Endothelial cell of umbilical vein (primary cell): ENCODE measurements at places on chromosomes 13 and 19. TPM values are rescaled to one million over a fixed set of nuclear protein-coding genes. Genes with fewer than 3 reads are reported as not detected.

GRCh38 chr13:40974460-40975407 is 44.4 kb downstream of the ELF1 start:
- DNase-seq, result peak; percentile 51

CC2D1A gene
- 13.6 and 14.9 TPM in 2 replicates for polyA plus RNA-seq

GRCh38 chr13:102977471-102977870 is 88.7 kb downstream of the SLC10A2 start:
- no peak for DNase-seq

ZNF563 gene
- polyA plus RNA-seq, result 0.16 and 0.35 TPM in 2 replicates

DNA sequence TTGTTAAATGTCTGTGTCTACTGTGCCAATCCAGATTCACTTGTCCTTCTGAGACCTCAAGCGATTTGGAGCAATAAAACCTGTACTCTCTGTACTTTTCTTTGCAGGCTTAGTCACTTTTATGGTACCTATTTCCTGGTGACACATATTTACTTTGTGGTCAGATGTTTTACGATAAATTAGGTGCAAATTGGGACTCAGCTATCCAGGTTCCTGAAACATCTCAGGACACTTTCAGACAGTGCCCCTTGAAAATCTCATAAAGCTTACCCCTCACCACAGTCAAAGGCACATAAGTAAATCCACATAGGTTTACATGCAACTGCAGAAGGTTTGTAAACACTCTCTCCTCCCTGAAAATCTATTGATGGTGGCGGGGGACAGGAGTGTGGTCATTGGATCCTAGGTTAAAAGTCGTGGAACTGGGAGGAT is 438.8 kb downstream of the EFNB2 start:
- DNase-seq, result peak; percentile 24

ZNF442 gene
- polyA plus RNA-seq, result 0.11 and 0.21 TPM in 2 replicates

GRCh38 chr19:7852851-7853769 is 21.1 kb downstream of the PRR36 start:
- peak; percentile 49 for DNase-seq

DNA sequence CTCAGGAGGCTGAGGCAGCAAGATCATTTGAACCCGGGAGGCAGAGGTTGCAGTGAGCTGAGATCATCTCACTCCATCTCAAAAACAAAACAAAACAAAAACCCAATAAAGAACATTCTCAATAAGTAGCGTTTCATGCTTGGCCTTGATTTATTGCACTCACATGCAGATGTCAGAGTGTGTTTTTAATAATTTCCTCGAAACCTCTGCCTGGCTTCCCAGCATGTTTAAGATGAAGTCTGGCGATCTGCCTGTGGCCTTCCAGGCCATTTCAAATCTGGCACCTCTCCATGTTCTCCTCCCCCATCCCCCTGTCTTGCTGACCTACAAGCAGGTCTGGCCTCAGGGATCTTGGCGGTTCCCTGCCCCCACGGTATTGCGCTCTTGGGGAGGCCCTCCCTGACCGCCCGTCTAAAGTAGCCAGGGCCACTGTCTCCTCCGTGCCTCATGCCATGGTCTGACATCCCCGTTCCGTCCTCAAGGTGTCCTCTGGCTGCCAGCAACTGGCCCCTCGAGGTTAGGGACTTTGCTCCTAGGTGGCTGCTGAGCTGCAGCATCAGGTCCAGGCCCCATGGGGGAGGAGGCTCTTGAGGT is 1.6 kb downstream of the WDR88 start:
- peak; percentile 24 for DNase-seq

DNA sequence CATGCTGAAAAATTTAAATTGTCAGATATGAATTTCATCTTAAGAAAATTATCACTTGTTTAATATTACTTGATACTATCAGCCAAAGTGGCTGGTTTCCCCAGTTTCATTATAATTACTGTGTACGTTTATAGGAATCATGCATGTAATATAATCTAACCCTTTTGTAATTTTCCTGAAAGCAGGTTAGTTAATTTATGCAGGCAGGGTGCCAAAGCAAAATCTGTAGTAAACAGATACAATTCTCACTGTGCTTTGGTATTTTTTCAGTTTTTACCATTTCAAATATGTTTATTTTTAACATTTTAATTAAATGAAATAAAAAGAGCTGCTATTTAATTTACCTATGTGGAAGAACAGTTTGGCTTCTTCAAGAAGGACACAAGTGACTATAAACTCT is 1227.5 kb upstream of the MIR17HG start:
- DNase-seq, result no peak

GRCh38 chr19:56098731-56099568 is 22.1 kb downstream of the ZNF787 start:
- DNase-seq, result no peak

DNA sequence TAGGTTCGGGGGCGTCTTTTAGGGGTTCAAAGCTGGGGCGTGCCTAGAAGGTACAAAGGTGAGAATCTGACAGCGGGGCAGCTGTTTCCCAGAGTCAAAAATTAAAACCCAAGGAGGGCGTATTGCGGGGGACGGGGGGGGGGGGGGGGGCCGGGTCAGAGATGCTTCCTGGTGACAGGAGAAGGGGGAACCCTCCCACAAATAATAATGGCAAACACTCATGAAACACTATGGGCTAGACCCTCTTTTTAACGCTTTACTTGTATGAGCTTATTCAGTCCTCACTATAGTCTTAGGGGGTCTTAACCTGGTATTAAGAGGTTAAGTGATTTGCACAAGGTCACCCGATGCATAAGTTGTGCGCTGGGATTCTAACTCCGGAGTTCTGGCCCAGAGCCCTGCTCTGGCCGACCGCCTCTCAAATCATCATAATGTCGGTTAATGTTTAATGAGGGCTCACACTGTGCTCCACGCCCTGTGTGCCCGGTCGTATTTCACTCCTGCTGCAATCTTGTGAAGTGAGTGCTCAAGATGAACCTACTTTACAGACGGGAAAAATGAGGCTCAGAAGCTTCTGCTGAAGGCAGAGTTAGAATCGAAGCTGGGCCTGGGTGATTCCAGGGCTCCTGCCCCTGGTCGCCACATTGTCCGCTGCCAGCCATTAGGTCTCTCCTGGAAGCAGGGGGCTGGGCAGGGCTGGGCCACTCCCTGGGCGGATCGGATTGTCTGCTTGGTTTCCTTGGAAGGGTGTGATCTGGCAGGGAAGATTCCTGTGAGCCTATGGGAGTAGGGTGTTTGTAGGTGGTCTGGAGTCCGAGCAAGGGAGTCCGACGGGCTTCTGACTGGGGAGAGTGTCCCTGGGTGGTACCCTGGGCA is 964 bp downstream of the PAK4 start:
- DNase-seq, result peak; percentile 30

- DNase-seq, result peak; percentile 2
Measured at GRCh38 chr19:33273881-33274662, 28.3 kb downstream of the CEBPA start.

GRCh38 chr13:98942485-98942884 is 35.4 kb downstream of the DOCK9 start:
- DNase-seq, result no peak

ZNF665 gene
- polyA plus RNA-seq, result 1.3 and 2.7 TPM in 2 replicates

- no peak for DNase-seq
Measured at GRCh38 chr19:7559102-7559501, 23.6 kb downstream of the PNPLA6 start.

GRCh38 chr13:47409778-47410177 is 512.9 kb upstream of the HTR2A start:
- DNase-seq, result no peak

DNA sequence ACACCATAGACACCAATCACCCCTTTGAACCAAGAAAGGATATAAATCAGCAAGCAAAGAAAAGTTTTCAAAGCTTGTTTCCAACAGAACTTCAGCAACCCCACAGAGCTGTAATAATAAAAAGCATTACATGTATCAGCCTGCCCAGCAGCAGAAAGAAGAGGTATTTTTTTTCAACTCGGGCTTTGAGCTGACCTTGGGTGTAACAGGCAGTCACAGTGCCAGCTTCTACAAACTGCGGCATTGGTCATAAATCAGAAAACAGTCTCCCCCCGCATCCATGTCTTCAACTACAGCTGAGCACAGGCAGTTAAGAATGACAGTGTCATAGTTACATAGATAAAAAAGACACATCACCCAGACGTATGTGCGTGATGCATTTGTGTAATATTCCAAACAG is 671.0 kb upstream of the SLITRK1 start:
- no peak for DNase-seq

ZSWIM9 gene
- polyA plus RNA-seq, result 1.0 and 1.2 TPM in 2 replicates

DNA sequence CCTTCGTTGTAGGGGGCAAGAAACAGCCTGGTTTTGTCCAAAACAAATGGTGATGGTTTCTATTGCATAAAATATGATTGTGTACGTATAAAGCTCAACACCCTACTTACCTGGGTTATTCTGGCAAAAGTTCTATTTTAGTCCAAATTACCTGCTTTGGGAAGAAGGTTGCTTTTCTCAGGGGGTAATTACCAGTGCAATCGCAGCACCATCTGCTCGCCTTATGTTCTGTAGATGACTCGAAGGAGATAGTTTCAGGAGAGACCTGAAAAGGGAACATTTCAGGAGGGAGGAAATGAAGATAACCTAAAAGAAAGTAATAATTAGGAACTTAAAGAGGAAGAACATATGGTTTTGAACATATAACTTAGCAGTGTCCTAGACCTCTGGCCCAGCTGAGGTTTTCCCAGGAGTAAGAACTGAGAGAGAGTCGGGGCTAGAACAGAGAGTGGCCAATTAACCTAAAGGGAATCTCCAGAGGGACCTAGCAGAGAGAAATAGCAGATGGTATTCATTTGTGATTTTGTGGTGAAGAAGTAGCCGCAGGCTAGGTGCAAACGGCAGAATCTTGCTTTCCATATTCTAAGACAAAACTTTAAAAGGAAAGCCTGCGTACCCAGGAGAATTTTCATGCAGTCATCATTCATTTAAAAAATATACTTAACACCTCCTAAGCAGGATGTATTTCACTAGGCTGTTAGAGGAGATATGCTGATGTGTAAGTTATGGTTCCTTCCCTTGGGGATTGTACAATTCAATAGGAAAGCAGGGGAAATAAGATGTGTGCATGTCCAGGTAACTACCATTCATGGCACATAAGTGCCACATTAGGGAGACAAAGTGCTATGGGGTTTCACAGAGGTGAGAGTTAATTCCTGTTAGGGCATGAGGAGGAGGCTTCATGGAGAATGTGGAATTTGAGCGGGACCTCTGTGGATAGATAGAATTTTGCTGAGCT is 113.0 kb upstream of the SLC10A2 start:
- DNase-seq, result no peak

DNA sequence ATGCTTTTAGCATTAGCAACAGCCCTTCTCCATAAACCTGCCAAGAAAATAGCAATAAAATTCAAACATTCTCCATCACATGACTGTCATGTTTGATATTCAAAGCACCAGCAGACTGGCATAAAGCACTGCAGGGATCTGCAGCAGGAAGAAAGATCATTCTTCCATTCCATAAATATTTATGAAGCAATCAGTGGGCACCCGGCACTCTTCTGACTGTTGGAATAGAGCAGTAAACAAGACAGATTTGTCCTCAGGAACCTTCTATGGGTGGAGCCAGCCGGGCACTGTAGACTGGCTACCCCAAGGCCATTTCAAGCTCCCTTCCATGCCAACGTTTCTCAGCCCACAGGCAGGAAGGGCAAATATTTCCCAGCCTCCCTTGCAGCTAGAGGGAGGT is 25.5 kb downstream of the PLA2G4C start:
- no peak for DNase-seq

GRCh38 chr13:98475522-98475921 is 101.4 kb downstream of the STK24 start:
- DNase-seq, result peak; percentile 26

DLEU7 gene
- polyA plus RNA-seq, result not detected in 2 replicates
